ENCODE measurements at places on chromosomes 6 and 20. TPM values are rescaled to one million over a fixed set of nuclear protein-coding genes. Genes with fewer than 3 reads are reported as not detected.
A peak's percentile ranks its signal among the peaks of the same experiment; 100 is the strongest.

DNA sequence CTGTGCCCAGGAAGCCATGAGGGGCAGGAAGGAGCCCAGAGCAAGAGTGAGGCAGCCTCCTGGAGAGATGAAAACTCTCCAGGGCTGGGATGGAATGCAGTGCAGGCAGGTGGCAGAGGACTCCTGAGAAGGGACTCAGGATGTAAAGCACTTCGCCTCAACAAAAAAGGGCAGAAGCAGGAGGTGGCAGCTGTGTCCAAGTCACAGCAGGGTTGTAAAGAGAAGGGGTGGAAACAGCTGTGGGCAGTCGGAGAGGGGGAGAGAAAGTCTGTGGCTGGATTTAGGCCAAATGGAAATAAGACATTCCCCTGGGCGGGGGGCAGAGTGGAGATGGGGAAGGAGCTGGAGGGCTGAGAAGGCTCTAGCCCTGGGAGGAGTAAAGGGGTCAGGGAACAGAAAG lies 34.9 kb downstream of the CYP21A2 start:
- DNase-seq: no peak

ALDH8A1 gene
- 1.3 TPM for total RNA-seq

SMOC2 gene
- total RNA-seq: 10.9 TPM

DNA sequence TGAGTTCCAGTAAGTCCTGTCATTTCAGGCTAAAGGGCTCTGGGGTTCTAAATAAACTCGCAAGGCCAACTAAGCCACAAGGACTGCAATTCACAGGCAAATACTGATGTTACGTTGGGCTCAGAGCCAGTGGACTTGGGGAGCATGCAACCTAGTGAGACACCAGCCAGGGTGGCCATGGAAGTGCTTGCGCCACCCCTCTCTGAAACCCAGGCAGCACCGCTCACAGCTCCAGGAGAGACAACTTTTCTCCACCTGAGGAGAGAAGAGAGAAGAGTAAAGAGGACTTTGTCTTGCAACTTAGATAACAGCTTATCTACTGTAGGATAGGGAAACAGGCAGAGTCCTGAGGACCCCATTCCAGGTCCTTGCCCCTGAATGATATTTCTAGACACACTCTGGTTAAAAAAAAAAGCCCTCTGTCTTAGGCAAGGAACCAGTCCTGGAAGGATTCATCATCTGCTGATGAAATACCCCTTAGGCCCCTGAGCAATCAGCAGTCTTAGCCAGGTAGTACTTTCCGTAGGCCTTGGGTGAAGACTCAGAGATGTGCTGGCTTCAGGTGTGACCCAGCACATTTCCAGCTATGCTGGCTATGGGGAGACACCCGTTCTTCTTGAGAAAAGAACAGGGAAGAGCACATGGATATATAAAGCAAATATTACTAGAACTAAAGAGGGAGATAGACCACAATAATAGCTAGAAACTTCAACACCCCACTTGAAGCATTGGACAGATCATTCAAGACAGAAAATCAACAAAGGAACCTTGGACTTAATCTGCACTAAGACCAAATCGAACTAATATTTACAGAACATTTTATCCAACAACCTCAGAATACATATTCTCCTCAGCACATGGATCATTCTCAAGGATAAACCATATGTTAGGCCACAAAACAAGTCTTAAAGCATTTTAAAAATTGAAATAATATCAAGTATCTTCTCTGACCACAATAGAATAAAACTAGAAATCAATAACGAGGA lies 31.5 kb upstream of the TBC1D32 start:
- DNase-seq: no peak

- peak; percentile 61 for DNase-seq
Observed at GRCh38 chr6:40308533-40309306, 278.4 kb downstream of the LRFN2 start.

GRCh38 chr6:16596616-16597331 lies 164.5 kb downstream of the ATXN1 start:
- no peak for DNase-seq

DNA sequence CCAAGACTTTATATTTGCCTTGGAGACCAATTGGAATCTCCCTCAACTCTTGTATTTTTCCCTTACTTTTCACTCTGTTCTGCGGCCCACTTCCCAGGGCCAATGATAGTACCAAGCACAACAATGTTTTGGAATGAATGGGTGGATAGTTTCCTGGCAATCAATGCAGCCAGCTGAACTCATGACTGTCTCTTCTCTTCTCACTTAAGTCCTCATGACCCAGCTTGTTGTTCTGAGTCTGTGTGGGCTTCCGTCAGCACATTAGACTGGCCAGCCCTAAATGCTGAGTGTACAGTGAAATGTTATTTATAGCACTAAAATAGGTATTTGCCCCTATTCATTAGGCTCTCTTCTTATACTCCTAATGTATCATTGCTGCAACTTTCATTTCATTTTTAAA lies 5.6 kb upstream of the MBOAT1 start:
- no peak for DNase-seq

- no peak for DNase-seq
Observed at GRCh38 chr20:37245216-37246150, 16.1 kb downstream of the GHRH start.

DNA sequence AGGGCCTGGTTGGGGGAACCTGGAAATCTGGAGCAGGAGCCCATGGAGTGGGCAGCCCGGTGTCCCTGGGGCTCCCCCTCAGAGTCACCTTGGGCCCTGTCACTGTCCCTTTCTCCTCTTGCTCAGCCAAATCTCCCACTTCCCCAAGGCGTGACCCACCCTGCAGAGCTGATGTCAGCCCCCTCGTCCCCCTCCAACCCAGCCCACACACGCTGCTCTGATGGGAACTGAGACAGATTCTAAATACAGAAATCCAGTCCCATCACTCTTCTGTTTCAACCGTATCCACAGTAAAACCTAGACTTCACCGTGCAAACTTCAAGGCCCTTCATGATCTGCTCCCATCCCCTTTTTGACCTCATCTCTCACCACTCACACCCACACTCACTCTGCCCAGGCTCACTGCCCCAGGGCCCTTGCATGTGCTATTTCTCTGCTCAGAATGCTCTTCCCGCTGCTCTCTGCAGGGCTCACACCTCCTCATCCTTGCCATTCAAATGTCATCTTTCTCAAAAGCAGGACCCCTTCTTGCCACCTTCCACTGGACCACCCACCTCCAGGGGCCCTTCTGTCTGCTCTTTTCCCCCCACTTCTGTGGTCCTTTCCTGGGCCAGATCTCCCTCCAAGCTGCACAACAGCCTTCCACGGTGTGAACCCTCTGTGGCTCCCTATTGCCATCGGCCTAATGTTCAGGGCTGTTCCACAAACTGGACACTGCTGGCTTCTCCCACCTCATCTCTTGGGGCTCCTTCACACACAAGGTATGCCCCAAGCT lies 16.6 kb downstream of the TGM2 start:
- peak; percentile 38 for DNase-seq

- no peak for DNase-seq
Observed at GRCh38 chr20:36773107-36773596, 411 bp downstream of the DSN1 start.

DNA sequence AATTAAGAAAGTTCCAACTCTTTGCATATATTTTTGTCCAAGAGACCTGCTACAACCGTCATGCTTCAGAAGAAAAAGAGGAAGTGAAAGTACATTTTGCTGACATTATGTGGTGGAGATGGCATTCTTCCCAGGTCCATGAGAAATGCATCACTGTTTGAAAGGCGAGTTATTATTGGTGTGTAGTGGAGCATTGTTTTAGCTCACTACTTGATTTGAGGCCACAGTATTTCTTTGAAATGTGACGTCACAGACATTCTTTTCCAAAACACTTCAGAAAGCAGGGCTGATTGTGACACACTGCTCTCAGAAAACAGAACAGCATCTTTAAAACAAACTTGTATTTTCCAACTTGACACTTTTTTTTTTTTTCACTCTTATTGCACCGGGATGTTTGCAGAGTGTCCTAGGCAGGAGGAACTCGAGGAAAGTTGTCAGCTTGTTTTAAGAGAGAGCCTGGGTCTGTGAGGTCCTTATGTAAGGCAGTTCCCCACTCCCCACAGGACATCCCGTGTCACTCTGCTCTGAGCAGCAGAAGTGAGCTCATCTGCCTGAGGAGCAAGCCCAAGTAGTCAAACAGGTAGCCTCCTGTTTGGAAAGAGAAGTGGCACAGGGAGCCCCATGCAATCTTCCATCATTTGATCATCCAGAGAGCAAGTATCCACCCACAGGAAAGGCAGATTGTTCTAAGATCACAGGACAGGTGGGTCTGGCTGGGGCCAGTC lies 1.1 kb downstream of the SPTLC3 start:
- DNase-seq: no peak

GRCh38 chr6:170122651-170123050 lies 168.2 kb downstream of the DLL1 start:
- DNase-seq: no peak

- no peak for DNase-seq
Observed at GRCh38 chr6:134870677-134871498, 79.0 kb downstream of the ALDH8A1 start.

TCP11 gene
- not detected for total RNA-seq

DNA sequence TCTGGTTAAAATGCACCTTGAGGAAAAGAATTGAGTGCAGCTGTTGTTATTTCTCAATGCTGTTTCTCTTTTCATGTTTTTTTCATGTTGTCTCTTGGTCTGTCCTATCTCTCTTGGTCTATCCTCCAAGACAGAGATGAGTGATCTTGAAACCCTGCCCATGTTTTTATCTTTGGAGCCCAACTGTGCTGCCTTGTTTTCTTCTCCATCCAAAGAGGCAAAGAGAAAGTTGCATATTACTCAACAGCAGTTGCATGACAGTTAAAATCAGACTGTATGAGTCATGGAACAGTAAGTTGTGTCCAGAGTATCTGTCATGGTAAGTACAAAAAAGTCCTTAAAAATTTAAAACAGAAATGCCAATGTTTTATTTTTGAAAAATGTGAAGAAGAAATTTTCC lies 26.2 kb downstream of the BCAS1 start:
- no peak for DNase-seq

GRCh38 chr6:35080016-35080680 lies 61.0 kb downstream of the TCP11 start:
- DNase-seq: no peak

PRKN gene
- total RNA-seq: 24.8 TPM

DNA sequence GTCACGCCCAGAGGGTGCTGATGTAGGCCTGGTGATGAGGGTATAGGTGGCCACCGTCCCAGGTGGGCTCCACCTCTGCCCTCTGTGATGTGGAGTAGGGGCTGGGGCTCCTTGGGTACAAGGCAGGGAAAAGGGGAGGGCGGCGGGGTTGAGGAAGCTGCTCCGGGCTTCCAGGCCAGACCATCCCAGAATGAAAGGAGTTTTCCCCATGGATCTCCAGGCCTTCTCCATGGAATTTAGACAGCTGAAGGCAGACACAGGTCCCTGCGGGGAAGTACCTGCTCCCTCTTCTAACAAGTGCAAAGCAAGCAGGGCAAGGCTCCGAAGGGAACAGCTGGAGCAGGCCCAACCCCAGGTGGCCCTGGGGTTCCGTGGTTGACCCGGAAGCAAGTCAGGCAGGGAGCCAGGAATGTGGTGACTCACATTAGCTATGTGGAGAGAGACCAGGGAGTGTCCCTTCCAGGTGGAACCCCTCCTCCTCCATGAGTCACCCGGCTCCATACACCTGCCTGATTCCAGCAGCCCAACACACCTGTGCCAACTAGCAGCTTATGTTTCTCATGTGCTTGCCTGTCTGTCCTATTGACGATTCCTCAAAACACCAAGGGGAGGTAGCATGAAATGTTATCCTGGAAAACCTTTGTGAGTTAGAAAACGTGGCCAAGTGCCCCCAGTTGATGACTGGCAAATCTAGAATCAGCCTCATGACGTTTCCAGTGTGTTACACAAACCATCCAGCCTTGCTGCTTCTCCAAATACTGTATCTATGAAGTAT lies 59.7 kb upstream of the SNX9 start:
- DNase-seq: peak; percentile 33

DNA sequence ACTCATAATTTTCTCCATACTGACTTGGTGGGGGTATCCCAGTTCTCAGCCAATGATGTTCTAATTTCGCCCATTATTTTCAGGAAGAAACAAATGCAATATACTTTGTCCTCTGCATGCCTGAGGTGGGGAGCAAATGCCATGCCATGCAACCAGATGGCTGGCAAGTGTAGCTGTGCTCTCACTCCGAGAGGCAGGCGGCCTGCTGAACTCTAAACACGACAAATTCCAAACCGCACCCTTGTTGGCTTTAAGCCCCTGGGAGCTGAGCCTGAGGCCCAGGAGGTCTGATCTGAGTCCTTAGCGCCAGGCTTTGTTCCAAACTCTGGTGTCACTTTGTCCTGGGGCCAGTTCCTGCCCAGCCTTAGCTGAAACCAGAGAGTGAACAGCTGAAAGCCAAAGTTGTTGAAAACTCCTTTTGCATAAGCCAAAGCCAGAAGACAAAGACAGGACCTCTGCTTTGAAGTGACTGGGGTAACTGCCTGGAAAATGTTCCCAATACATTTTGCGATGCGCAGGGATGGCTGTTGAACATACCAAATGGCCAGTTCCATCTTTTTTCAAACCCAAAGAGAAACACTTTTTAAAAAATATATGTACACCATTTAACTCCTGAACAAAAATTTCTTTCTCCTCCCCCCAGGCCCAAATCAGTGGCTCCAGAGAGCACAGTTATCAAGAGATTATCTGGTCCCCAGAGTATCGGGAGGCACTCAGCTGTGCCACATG lies 46.2 kb downstream of the TTI1 start:
- peak; percentile 85 for DNase-seq

GRCh38 chr6:98039443-98039842 lies 756.4 kb upstream of the MMS22L start:
- no peak for DNase-seq

DNA sequence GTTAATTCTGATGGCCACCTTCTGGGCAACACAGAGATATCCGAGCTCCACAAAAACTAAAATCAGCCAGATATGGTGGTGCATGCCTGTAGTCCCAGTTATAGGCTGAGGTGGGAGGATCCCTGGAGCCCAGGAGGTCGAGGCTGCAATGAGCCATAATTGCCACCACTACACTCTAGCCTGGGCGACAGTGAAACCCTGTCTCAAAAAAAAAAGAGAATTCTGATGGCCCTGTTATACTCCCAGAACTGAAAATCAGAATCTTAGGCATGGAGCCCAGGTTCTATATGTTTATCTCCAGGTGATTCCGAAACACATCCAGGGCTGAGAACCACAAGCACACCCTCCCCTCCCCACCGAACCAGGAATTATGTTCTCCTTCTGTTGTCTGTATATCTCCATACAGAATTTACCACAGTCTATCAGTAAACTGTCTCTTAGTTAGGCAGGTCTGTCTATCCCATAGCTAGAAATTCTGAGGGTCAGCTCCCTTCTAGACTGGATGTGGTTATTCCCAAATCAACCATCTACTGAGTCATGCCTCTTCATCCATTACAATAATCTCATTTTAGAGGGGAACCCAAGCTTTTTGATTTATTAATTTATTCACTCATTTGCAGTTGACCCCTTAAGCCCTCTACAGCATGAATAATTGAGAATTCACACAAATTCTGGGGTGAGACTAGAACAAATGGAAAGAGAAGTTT lies 24.8 kb upstream of the CCND3 start:
- DNase-seq: no peak

NRSN1 gene
- not detected for total RNA-seq

DNA sequence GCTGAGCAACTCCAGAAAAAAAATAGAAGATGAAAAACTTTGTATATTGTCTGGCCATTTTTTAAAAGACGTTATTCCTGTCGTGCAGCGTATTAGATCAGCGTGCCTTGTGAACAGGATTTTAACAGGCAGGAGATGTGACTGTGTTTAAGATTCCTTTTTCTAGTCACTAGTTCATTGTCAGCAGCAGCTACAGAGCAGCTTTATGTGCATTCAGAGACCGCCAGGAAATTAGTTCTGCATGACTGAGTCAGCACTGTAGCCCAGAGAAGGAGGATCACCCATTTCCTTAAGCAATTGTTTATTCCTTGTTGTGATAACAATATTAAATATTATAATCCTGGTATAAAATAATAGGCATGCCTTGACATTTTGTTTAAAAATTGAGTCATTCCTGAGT lies 75.4 kb upstream of the ADGRB3 start:
- DNase-seq: no peak

DEFB132 gene
- total RNA-seq: not detected

Data from right cardiac atrium (tissue), 5 donors.